ENCODE measurements at places on chromosomes 3 and 15.

DNA sequence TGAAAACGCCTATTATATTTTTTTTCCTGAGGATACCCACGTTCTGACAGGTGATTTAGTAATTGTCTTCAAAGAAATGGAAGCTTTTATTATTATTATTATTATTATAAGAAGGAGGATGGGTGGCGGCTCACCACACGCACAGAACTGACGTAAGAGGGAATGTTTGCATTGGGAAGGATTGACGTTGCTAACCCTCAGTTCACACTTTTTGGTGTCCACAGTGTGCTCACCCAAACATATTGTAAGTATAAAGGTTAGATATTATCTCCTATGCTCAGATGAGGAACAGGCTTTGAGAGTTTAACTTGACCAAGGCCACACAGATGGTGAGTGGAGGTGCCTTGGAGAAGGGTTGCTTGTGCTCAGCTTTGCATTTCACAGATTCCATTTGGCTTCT is 533.5 kb upstream of the TBL1XR1 start:
- no peak for DNase-seq

DNA sequence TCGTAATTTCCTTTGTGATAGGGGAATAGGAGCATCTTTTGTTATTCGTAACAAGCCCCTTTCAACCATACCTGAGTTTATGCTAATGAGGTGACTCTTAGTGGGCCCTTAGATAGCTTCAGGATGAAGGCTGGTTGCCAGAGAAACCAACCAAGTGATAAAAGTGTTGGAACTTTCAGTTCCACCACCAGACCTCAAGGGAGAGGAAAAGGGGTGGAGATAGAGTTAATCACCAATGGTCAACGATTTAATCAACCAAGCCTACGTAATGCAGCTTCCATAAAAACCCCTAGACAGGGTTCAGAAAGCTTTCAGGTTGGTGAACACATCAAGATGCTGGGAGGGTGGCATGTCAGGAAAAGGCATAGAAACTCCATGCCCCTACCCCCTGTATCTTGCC is 33.0 kb downstream of the HERC1 start:
- DNase-seq, result no peak

DNA sequence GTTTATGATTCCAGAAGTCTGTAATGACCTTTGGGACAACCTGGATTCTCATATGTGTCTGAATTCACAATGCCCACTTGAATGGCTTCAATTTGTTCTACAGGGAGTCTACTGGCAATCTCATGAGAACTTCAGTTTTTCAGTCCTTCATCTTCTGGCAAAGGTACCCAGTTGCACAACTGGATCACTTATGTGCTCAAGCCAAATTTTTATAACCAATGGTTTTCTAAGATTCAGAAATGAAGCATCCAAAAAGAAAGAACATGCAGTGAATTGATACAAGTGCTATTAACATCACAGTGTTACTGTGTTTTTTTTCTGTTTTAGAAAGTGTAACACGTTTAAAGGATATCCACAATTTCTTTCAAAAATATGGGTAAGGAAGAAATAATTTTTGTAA is at the start of gene OR5H14:
Gene OR5H14 (plus strand): TSS at position 301 of the 400 bp plus-strand sequence. CDS start 1,907 bp downstream, outside the sequence.
- DNase-seq, result no peak

DNA sequence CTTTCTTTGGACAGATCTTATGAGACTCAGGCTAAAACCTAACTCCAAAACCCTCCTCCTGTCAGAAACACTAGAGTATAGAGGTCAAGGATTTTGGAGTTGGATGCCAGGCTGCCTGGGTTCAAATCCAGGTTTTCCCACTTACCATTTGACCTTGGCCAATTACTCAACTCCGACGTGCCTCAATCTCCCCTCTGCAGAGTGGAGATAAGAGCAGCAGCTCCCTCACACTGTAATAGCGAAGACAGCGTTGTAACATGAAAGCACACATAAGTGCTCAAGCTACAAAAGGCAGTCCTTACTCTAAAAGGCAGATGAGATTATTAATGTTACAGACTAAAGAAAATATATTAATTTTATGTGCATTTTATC is 90.1 kb downstream of the IGF2BP2 start:
- no peak for DNase-seq

GRCh38 chr3:141894524-141895176 is 18.2 kb downstream of the ATP1B3 start:
- DNase-seq, result peak; percentile 56

DNA sequence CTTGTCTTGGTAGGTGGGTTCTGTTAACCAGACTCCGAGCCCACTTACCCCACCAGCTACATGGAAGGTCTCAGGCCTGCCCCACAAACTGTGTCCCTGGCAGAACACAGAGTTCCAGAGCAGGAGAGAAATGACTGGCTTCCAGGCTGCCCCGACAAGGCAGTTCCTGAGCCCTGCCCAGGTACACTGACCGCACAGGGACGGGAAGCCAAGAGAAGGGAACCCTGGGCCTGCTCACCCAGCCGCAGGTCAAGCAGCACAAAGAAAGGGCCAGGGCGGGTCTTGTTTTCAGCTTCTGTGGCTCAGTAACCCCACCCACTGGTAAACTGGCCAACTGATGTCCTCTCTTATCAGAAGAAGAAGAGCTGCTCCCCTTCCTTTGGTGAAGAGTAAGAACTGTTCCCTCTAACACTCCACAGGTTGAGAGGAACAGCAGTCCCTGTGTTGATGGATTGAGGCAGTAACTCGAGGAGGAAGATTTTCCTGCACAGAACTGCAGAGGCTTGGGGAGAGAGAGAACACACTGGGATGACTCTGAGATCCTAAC is 68.4 kb downstream of the CRTC3 start:
- DNase-seq, result no peak

- DNase-seq, result peak; percentile 32
These were observed 115.4 kb downstream of the NEK10 start for GRCh38 chr3:27253831-27254230.

- DNase-seq, result no peak
These were observed 16.7 kb downstream of the DAPK2 start for GRCh38 chr15:64029633-64030032.

DNA sequence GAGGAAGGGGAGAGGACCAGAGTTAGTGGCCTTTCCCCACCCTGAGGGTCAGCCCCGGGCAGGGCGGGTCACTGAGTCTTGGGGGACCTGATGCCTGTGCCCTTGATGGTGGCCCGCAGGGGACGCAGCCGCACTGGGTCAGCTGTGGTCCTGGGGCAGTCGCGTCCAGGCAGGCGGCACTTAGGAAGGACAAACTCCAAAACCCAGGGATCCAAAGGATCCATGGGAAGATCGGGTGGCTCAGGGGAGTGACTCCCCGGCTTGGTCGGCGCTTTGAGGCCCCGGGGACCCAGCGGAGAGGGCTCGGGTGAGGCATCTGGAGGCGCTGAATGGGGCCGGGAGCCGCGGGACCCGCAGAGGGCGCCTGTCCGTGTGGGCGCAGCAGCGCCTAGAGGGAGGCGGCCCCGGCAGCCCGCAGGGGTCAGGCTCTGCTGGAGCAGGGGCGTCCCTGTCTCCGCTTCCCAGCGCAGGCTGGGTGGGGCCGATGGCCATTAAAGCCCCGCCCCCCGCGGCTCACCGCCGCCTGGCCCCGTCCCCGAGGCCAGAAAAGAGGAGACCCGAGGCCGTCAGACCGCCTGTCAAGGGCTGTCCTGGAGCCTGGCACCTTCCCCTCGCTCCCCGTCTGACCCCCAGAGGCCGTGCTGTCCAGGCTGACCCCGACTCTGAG is 17.5 kb downstream of the CIDEC start:
- DNase-seq, result peak; percentile 36

GRCh38 chr3:144866476-144866875 is 894.9 kb downstream of the DIPK2A start:
- DNase-seq, result no peak

DNA sequence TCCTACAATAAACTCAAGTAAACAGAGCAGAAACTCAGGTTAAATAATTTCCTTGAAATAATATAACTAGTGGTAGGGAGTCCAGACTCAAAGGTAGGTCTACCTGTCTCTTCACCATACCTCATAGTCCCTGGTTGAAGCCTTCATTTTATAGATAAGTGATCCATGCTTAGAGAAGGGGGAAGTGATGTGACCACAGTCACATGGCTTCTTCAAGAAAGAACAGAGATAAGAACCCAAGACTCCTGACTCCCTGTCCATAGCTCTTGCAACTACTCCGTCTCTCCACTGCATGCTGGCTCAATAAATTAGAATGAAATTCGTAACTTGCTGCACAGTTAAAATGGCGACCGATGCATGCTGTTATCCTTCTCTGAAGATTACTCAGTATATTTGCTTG is 11.0 kb upstream of the C15orf61 start:
- no peak for DNase-seq

DNA sequence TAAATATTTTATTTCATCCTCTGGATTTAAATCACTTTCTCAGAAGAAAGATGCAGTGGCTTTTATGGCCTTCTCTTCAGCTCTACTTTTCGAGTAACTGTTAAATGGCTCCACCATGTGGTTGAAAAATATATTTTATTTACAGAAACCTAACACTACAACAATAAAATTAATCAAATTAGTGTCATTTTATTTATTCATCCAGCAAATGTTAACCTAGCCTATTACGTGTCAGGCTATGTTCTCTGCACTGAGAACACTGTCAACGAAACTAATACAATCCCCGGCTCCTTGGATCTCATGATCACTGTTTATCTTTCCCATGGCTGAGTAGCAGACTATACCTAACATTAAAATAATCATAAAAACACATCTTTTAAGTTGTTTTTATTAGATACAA is 148.0 kb upstream of the OSTN start:
- no peak for DNase-seq

DNA sequence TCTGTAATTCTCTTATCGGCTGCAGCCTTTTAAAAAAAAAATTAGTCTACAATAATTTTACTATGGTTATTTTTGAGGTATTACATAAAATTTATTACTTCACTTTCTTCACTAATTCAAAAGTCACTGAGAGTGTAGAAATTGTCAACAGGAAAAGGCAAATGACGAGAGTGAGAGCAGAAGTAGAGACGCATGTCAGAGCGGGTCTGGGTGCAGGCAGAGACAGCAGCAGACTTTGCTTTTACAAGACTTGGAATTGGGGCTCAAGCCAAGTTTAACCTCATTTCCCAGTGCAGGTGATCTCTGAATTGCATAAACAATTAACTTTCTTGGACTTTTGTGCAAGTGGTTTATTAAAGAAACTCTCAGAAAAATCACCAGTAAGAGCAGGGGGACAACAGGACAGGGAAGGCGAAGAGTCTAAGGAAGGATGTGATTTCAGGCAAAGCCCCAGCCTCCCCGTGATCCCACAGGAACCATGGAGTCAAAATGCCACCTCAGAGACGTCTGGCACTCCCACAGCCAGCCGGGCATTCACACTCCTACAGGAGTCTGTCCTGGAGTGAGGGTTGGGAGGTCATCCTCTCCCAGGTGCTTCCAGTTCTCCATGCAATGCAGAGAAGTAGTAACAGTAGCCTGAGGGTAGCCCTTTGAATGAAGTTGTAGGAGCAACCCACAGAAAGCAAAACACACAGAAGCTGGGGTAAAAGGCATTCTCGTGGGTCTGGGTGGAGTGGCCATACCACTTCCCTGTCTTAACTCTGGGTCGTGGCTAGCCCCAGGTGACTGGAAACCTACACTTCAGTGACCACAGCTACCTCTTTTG is 274.0 kb upstream of the TGFBR2 start:
- no peak for DNase-seq

DNA sequence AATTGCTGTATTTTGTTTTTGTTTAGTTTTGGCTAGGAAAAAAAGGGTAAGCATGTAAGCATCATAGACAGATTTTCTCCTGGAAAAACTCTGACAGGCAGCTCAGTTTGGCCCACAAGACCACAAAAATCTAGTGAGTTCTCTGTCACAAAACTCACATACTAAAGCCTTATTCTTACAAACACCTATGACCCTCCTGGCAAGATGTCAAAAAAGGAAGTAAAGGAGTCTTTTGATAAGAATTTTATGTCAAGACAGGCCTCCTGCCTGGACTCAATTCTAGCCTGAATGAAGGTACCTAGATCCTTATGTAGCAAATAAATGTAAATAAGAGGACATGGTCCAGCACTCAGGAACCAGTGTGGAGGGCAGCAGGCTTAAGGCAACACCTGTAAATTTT is 668.3 kb upstream of the ZNF385D start:
- no peak for DNase-seq

DNA sequence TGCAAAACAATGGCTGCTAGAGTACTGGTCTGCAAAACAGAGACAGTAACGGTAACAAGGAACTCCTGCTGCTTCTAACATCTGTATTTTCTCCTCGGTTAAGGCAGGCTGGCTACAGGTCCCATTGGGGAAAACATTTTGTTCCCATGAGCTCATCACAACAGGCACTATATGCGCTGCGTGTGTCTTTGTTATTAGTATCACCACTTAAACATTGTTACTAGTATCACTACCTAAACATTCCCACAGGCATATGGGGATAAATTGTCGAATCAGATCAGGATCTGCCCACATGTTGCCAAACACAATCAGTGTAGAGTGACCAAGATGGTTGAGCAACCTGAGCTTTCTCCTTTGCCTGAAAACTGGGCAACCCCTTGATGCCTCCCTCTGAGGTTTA is 77.2 kb downstream of the TOP2B start:
- no peak for DNase-seq

Measured in A549 (cell line).